Memory B cell (primary cell): ENCODE measurements at places on chromosomes 16 and 17.

DNA sequence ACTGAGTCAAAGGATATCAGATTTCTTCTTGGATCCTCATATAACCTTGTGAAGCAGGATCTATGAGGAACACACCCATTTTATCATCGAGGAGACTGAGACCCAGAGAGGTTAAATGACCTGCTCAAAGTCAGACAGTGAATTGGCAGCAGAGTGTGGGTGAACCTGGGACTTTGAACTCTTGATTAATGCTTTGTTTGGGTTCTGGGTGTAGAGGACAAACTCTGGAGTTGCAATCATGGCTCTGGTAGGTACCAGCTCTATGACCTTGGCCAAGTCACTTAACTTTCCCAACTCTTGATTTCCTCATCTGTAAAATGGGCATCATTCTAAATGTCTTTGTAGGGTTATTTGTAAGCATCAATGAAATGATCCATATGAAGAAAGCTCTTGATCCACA is 166.4 kb downstream of the HAPSTR1 start:
- no peaks in the 10 kb centered on the region for H3K4me1 ChIP-seq
- H3K4me3 ChIP-seq, result no peak overlapping the region
- H3K27me3 ChIP-seq, result peaks cover 13% of the 10 kb centered on the region
- no peaks in the 10 kb centered on the region for H3K36me3 ChIP-seq

- no peak for DNase-seq
- H3K4me1 ChIP-seq, result peaks cover 2% of the 10 kb centered on the region
- H3K4me3 ChIP-seq, result no peak overlapping the region
- peaks cover 37% of the 10 kb centered on the region for H3K36me3 ChIP-seq
These were observed 46.4 kb downstream of the NUP88 start for GRCh38 chr17:5373112-5373511.

- H3K4me3 ChIP-seq, result no peak overlapping the region
- no peak for DNase-seq
- H3K36me3 ChIP-seq, result peaks cover 2% of the 10 kb centered on the region
- no peak overlapping the region for H3K27ac ChIP-seq
- H3K4me1 ChIP-seq, result peaks cover 5% of the 10 kb centered on the region
These were observed 3.9 kb upstream of the ADCY9 start for GRCh38 chr16:4120176-4120575.

- no peak for DNase-seq
- H3K27ac ChIP-seq, result no peak overlapping the region
- H3K4me3 ChIP-seq, result no peak overlapping the region
- peaks cover under 1% of the 10 kb centered on the region for H3K4me1 ChIP-seq
These were observed 30.5 kb upstream of the TANC2 start for GRCh38 chr17:62935523-62935922.

DNA sequence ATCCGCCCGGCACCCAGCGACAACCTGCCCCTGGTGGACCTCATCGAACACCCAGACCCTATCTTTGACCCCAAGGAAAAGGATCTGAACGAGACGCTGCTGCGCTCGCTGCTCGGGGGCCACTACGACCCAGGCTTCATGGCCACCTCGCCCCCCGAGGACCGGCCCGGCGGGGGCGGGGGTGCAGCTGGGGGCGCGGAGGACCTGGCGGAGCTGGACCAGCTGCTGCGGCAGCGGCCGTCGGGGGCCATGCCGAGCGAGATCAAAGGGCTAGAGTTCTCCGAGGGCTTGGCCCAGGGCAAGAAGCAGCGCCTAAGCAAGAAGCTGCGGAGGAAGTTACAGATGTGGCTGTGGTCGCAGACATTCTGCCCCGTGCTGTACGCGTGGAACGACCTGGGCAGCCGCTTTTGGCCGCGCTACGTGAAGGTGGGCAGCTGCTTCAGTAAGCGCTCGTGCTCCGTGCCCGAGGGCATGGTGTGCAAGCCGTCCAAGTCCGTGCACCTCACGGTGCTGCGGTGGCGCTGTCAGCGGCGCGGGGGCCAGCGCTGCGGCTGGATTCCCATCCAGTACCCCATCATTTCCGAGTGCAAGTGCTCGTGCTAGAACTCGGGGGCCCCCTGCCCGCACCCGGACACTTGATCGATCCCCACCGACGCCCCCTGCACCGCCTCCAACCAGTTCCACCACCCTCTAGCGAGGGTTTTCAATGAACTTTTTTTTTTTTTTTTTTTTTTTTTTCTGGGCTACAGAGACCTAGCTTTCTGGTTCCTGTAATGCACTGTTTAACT is 1.0 kb downstream of the NOG start:
- no peak overlapping the region for H3K27ac ChIP-seq
- H3K36me3 ChIP-seq, result no peaks in the 10 kb centered on the region
- peak overlapping the region; percentile 57 for H3K4me3 ChIP-seq
- H3K4me1 ChIP-seq, result peaks cover 15% of the 10 kb centered on the region

DNA sequence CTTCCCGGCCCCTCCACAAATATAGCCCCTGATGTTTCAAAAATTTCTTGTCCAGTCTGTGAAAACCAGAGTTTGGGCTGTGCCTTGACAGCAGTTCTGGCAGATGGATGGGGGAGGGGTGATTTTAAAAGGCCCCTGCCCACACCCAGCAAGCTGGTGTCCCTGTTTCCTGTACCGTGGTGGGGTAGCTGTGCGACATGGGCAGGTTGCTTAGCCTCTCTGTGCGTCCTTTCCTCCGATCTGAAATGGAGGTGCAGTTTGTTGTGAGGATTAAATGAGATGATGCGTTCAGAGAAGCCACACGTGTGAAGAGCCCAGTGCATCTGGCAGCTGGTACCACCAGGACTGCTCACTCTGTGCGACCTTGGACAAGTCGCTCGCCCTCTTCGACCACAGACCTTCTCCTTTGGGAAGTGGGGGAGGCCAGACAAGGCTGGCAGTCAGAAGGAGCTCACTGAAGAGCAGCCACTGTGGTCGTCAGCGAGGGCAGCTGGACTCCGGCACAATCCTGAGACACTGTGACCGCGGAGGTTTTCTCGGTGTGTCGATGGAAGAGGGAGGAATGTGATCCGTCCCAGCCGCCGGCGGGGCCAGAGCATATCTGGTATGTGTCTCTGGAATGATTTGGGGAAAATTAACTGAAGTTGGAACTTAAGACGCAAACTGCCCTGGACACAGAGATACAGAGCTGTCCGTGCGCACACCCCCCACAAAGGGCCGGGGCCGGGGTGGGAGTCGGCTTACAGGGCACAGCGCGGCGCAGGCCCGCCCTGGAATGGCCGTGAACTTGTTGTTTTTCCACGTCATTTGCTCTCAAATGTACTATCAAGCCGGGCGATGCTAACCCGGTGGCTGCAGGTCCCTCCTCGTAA is 721 bp upstream of the WFIKKN2 start:
- peaks cover 19% of the 10 kb centered on the region for H3K27me3 ChIP-seq
- no peaks in the 10 kb centered on the region for H3K4me1 ChIP-seq
- DNase-seq, result no peak
- H3K27ac ChIP-seq, result no peak overlapping the region

GRCh38 chr16:56401482-56401881 is 23.9 kb downstream of the AMFR start:
- no peak overlapping the region for H3K4me3 ChIP-seq
- H3K27ac ChIP-seq, result peak overlapping the region; percentile 11
- no peaks in the 10 kb centered on the region for H3K27me3 ChIP-seq
- peaks cover 36% of the 10 kb centered on the region for H3K36me3 ChIP-seq

DNA sequence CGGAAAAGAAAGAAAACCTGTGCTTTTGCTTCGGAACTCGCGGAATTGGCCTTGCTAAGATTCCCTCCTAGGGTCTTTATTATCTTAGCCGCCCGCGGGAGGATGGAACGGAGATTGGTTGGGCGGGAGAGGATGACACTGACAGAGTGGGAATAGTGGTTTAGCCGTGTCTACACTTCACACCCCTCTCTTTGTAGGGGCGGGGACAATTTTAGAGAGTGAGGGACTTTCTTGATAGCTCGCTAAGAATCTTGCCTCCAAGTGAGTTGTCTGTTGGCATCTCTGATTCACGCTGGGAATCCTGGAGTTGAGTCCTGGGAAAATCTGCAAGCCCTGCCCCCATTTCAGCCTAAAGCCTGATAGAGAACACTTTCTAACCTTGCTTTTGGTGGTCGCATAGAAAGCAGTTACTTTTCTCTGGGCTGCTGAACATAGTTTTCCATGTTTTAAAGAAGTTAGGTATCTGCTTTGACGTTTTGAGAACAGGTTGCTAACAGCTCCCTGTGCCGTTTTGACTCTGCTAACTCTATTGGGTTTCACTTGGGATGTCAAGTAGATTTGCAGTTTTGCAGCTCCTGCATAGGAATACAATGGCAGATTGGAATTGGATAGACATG is 697 bp downstream of the NOL11 start:
- H3K4me1 ChIP-seq, result peaks cover 3% of the 10 kb centered on the region
- H3K4me3 ChIP-seq, result peak overlapping the region; percentile 98
- H3K36me3 ChIP-seq, result peaks cover 6% of the 10 kb centered on the region
- peak; percentile 9 for DNase-seq

DNA sequence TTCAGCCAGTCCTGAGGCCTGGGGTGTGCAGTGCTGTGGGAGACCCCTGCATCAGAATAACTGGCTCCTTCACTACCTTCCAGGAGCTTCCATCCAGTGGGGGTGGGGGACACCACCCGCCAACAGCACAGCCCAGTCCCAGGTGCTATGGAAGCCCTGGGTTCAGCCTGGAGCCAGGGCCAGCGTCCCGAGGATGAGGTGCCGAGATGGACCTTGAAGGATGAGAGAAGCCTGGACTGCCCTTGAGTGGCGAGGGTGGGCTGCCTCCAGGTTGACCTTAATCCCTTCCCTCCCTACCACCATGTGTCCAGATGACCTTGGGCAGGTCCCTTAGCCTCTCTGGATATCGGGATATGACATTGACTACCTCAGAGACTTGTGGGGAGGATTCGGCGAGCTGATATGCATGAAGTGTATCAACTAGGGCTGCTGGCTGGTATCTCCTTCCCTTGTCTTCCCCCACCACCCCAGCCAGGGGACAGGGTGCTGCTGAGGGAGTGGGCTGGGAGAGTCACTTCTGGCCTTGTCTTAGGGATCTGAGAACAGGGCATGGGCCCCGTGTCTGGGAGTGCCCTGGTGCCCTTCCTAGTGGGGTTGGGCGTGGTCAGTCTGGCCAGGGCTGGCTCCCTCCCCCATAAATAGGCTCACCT is 14.2 kb upstream of the LASP1NB start:
- peaks cover 13% of the 10 kb centered on the region for H3K36me3 ChIP-seq
- H3K27ac ChIP-seq, result peak overlapping the region; percentile 28
- DNase-seq, result no peak

DNA sequence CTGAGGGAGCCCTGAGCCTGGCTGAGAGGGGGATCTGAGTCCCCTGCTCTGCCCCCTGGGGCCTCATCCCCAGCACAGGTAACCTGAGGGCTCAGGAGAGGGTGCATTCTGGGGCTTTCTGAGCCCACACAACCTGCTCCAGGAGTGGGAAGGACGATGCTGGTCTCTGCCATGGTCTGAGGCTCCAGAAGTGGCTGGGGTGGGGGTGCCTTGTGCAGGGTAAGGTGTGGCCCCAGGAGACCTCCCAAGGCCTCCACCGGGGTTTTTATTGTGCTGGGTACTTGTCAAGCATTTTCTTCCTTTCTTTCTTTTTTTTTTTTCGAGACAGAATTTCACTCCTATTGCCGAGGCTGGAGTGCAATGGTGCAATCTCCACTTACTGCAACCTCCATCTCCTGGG is 300 bp downstream of the CTRB1 start:
- peak overlapping the region; percentile 28 for H3K4me3 ChIP-seq
- no peaks in the 10 kb centered on the region for H3K36me3 ChIP-seq
- peaks cover 10% of the 10 kb centered on the region for H3K4me1 ChIP-seq
- no peak overlapping the region for H3K27ac ChIP-seq
- H3K27me3 ChIP-seq, result peaks cover 2% of the 10 kb centered on the region

- H3K27me3 ChIP-seq, result no peaks in the 10 kb centered on the region
- peaks cover 10% of the 10 kb centered on the region for H3K36me3 ChIP-seq
- H3K27ac ChIP-seq, result no peak overlapping the region
- H3K4me1 ChIP-seq, result peaks cover 15% of the 10 kb centered on the region
- H3K4me3 ChIP-seq, result no peak overlapping the region
- DNase-seq, result no peak
These were observed 7.6 kb downstream of the PSME3IP1 start for GRCh38 chr16:57178196-57178595.

- H3K4me1 ChIP-seq, result peaks cover 4% of the 10 kb centered on the region
- H3K36me3 ChIP-seq, result peaks cover 5% of the 10 kb centered on the region
- no peak for DNase-seq
- H3K4me3 ChIP-seq, result no peak overlapping the region
These were observed 39.7 kb upstream of the MEAK7 start for GRCh38 chr16:84544031-84544773.

DNA sequence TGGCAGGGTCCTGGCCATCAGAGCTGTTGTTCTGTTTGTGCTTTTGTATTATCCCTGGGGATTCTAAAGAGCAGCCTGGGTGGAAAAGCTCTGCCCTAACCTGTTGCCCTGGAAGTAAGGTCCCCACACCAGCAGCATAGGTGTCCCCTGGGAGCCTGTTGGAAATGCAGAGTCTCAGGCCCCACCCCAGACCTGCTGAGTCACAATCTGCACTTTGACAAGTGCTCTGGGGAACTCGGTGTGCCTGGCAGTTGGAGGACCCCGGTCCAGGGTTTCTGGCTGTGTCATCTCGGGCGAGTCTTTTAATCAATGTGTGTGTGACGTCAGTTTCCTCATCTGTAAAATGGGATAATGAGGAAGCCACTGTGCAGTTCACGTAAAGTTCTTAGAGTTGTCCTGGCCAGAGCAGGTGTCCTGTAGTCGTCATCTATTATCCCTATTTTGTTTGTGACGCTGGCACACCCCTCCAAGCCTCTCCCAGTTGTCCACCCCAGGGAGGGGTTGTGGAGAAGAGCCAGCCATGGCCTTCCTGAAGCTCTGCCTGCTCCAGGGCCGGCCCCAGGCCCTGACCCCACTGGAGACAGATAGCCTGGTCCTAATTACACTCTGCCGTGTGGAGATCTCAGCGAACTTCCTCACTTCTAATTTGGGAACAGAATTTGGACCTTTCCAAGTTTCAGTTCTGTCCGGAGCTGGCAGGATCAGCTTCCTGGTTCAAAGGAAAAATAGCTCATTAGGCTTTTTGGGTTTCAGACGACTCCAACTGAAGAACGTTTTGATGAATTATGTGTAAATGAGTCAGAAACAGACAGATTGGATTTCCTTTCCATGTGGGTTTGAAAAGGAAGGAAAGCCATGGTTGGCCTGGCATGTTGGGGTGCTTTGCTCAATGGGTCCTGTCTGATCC is 295.7 kb upstream of the FOXF1 start:
- peaks cover 12% of the 10 kb centered on the region for H3K4me1 ChIP-seq
- no peak for DNase-seq
- peaks cover 5% of the 10 kb centered on the region for H3K36me3 ChIP-seq
- H3K27ac ChIP-seq, result no peak overlapping the region
- peaks cover 4% of the 10 kb centered on the region for H3K27me3 ChIP-seq
- H3K4me3 ChIP-seq, result no peak overlapping the region

GRCh38 chr16:4373909-4374742 is 2.5 kb downstream of the VASN start:
- peaks cover 7% of the 10 kb centered on the region for H3K36me3 ChIP-seq
- DNase-seq, result no peak
- no peak overlapping the region for H3K27ac ChIP-seq

DNA sequence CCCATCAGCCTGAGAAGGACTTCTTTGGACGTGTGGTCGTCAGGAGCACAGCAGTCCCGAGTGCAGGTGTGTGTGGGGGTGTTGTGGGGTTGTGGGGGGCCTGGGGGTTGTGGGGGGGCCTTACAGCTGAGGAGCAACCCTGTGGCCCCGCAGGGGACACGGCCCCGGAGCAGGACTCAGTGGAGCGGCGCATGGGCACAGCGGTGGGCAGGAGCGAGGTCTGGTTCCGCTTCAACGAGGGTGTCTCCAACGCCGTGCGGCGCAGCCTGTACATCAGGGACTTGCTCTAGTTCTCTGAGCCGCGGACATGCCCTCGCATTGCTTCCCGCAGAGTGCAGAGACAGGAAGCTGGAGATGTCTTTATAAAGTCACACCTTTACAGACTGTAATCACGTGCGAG is 2.8 kb downstream of the GNG13 start:
- H3K4me3 ChIP-seq, result no peak overlapping the region
- H3K4me1 ChIP-seq, result peaks cover 2% of the 10 kb centered on the region
- DNase-seq, result no peak
- no peak overlapping the region for H3K27ac ChIP-seq
- H3K36me3 ChIP-seq, result peaks cover 4% of the 10 kb centered on the region
